GM03348 (cell line): ENCODE measurements at places on chromosomes 4 and X.

- DNase-seq: no peak
Measured at GRCh38 chr4:10960389-10960788, 275.8 kb upstream of the CLNK start.

DNA sequence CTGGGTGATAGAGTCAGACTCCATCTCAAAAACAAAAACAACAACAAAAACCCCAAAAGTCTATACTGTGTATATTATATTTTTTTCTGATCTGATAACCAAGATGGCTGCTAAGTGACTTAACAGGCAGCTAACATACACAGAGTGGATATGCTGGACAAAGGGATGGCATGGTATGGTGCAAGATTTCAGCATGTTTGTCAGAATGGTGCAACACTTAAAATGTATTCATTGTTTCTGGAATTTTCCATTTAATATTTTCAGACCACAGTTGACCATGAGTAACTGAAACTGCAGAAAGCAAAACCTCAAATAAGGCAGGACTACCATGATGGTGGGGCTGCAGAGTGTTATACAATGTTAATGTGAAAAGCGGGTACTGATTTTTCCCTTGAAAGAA is 6.1 kb upstream of the BOD1L1 start:
- DNase-seq: no peak

- no peak for DNase-seq
Measured at GRCh38 chr4:92334716-92335350, 31.1 kb downstream of the GRID2 start.

DNA sequence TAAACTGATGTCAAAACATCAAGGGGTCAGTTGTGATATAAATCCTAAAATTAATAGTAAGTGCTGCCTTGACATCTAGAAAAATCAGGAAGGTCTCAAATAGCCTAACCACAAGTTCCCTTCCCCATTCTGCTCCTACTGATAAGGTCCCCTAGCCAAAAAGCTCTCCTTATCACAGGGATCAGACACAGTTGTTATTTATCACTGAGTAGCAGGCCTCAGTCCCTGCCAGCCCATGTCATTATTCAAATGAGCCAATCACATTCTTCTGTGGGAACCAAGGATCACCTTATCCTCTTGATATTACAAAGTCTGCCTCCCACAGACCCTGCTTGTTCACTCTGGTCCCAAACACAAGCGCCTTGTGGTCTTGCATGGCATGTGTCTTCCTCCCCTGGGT is 23.3 kb upstream of the TMEM255A start:
- DNase-seq: no peak

GRCh38 chrX:37666516-37666915 is 19.1 kb upstream of the XK start:
- no peak for DNase-seq

DNA sequence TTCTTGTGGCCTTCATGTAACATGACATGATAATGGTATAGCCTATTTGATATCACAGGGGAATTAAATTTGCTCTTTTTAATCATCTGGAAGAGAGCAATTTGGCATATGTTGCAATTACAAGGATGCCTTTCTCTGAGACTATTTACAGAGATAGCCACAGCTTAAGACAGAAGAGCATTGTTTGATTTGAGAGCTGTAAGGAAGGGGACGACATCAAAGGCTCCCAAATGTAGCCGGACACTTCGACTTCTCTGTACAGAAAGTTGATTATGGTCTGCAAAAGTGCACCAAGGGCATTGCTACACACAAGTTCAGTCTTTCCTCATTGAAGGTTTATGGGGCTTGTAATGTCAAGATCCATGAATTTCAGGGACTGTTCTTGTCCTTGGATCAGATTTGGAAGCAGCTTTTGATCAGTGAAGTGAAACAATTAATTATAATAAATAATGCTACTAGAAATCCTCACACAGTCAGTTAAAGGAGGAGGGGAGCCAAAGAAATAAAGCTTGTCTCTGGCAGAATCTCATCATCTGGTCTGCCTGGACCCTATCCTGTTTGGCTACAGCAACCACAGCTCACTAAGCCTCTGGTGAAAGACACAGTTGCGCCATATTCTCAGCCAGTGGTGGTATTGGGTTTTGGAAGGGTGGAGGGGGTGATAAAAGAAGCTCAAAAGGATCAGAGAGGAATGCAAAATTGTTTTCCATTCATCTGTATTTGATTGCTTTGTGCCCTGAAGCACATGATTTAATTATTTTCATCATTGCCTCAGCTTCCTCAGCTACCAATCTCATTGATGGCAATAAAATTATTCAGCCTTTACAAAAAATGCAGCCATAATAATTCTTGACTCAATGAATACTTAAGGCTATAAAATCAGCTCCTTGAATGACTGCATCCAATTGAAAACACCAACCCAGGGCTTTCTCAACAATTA is 654.3 kb upstream of the LCORL start:
- DNase-seq: no peak

DNA sequence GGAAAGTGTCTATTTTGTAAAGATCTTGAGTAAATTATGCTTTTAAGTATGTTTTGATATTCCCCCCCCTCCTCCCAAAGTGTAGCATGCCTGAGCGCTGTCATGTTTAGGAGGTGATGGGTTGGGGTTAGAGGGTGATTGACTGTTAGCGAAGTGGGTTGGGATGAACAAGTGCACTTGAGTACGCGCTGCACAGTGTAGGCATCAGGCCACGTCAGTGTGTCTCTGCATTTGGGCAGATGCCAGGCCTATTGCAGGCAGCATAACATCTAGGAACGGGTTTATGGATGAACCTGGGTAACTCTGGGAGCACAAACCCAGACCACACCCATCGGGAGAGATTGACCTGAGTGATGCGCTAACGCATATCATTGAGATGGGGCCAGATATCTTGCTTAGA is 111.2 kb downstream of the TBL1X start:
- no peak for DNase-seq

DNA sequence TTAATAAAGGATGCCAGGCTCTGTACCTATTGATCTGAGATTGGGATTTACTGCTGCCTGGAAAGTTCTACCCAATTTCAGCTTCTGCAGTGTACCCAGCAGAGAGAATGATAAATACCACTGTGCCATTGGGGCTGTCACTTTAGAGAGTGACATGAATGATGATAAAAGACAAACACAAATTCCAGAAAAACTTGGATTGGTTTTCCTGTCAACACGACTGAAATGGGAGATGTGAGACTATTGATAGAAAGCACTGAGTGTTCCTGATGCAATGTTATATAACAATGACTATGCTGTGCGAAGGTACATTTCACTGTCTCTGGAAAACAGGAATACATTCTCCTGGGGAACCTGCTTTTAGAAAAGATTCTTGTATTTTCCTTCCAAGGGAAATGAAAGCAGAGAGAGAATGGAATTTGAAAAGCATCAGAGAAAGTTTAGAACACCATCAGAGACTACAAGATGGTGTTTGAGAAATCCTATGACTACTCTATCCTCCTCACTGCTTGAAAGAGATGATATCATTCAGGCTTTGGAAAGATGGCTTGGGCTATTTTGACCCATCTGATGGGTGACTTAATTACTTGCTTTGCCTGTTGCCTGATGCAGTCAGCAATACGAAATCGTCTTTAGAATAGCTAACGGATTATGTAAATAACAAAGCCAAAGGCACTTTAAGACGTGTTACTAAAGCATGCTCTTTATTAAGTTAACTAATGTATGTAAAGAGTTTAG is 49.7 kb downstream of the MID1IP1 start:
- DNase-seq: no peak

DNA sequence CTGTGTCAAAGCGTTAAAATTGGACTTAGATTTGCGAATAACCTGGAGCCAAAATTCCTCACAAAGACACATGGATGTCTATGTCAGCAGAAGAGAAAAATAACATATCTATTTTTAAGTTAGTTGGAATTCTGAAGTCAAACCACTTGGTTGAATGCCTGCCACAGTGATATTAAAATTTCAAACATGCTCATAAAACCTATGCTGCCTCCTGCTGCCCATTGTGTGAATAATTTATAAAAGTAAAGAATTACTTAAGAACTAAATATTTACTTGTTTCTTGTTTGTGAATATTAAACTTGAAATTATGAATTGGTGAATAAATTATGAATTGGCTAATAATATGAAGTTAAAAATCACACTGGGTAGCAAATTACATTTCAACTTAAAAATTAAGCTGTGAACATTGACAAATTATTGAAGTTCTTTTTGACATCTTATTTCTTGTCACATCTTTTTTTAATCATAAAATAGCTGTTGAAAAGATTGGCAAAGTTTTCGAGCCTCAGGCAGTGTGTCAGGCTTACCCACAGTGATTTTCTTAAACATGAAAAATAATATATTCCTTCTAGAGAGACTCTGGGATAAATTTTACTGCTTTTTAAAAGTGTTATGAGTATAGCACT is 35.4 kb downstream of the FABP2 start:
- peak; percentile 42 for DNase-seq

DNA sequence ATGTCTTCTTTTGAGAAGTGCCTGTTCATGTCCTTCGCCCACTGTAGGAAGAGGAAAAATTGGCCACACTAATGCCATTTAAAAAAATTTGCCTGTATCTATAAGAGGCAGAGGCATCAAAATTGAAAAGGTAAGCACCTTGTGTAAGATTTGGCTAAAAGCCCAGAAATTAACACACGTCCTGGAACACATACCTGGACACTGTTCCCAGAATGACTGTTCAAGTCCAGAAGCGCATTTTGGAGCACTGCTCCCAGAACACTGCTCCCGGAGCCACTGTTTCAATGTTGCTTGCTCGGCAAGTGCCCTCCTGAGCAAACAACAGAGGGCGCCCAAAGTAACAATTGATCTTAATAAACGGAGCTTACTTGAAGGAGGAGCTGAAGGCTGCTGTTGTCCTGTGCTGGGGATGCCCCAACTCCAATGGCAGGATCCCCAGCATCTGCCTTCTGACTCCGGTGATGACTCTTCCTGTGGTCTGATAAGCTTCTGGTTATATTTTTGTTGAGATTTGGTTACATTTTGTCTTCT is 1958.6 kb downstream of the C4orf33 start:
- DNase-seq: no peak
